ENCODE measurements at places on chromosomes 1 and 21.

- no peak for DNase-seq
These were observed 97.4 kb downstream of the FAM78B start for GRCh38 chr1:166069390-166069789.

- no peak for DNase-seq
These were observed 4.9 kb upstream of the MIIP start for GRCh38 chr1:12014141-12014991.

DNA sequence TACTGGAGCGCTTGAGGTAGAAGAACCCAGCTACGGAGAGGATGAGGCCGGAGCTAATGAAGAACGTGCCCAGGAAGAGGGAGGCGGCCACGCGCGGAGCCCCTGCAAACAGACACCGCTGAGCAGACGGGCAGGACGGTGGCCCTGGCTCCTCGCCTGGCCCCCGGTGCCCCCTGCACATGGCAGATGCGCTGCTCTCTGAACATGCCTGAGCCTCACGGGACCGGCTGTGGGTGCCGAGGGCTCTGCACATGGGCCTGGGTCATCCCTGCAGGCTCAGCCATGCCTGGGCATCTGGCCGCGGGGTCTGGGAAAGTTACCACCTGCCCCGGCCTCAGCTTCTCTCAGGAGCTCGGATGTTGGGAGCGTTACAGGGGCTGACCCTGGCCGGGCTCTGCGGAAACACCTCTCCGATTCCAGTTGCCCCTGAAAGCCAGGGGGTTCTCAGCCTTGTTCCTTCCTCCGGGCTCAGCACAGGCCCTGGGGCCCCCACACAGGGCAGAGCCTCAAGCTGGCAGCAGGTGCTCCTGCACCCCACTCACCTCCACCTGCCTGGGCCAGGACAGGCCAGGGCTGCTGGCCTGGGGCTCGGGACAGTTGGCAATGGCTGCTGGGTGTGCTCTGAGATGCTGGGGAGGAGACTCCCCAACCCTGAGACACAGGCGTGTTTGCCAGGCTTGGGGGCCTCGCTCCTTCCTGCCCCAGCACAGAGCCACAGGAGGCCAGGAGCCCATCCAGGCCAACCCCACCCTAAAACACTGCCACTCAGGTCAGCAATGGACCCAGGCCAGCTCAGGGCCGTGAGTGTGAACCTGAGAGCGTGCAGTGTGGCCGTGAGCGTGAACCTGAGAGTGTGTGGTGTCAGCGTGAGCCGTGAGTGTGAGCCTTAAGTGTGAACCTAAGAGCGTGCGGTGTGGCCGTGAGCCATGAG lies 12.1 kb upstream of the RNF223 start:
- DNase-seq = no peak

DNA sequence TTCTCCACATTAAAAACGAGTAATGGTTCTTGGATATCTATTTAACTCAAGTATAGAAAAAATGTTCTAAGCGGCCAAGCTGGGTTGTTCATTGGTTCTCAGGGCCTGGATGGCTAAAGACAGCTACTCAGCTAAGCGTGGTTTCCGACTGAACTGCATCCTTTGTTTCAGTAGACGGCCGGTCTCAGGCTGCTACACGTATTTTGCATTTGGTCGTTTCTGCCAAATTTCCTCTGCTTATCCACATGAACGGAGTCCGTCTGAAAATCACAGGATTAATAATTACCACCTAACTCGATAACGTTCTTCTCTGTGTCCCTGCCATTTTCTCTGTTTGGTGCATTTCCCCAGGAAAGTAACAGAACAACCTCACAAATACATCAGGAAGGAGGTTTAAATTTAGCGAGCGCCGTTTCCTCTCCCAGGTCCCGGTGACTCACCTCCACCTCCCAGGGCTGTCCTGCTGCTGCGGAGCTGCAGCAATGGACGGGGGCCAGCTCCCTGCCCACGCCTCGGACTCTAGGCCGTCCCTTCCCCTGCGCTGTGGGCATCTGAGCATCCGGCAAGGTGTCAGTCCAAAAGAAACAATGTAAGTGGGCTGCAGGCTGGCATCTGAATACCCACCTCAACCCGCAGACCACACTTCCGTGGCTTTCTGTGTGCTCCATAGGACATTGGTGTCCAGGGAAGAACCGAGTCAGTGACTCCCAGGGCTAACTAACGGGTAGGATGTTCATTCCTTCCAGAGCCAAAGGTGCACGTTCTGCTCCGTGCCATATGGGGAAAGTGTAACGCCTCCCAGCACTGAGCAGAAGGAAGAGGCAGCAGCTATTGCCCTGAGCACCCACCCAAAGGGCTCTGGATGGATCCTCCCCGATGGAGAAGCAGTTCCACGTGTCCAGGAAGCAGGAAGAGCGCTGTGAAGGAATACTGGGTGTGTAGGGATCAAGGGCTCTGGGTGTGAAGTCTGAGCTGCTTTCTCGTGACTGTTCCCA lies 4.1 kb upstream of the GABRD start:
- DNase-seq = no peak

DNA sequence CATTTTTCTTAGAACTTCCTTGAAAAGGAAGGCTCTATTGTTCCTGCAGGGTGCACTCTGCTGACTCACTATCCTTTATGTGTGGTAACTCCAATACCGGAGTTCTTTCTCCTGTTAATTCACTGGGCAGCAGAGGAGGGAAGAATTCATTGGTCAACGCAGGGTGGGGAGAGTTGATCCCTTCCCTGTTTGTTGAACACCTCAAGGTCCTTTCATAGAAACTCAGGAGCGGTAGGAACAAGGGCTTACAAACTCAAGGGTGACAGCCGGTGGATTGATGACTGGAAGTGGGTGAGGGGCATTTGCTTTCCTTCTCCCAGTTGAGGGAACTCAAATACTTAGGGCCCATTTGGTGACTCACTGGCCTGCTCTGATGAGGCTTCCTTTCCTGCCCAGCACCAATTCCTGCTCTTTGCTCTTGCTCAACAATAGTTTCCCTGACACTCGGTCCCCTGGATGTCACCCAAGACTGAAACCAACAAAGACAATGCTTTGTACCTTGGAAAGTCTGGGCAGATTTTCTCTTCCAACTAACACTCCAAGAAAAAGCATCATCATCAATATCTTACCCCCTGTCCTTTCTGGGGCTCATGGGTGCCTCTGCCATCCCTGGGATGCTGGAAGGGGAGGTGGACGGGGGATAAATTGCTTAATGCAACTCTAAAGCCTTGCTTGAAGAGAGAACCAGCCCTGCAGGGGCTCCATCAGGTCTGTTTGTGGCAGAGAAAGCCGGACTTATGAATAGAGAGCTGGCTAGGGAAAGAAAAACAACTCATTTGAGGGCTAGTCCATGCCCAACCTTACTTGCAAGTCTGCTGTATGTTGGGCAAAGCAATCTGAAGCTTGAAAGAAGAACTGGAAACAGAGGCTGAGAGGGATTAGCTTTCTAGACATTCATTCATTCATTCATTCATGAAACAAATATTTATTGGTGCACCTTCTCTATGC lies 9.3 kb downstream of the SLC26A9 start:
- DNase-seq = no peak

DNA sequence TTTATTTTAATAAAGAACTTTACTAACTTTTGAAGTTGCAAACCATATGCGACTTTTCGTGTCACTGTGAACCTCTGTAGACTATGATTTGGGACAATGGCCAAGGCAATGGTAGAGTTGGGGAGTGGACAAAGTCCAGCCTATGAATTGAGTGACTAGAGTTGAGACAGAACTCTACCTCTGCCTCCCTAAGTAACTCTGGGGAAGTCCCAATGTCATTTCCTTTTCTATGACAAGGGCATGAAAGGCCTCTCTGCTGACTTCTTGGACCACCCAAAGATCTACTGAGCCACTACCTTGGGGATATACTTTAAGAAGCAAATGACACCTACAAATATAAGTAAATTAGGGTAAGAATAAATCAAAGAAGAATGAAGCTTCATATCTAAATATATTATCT lies 19.3 kb downstream of the BEND5 start:
- DNase-seq = no peak

DNA sequence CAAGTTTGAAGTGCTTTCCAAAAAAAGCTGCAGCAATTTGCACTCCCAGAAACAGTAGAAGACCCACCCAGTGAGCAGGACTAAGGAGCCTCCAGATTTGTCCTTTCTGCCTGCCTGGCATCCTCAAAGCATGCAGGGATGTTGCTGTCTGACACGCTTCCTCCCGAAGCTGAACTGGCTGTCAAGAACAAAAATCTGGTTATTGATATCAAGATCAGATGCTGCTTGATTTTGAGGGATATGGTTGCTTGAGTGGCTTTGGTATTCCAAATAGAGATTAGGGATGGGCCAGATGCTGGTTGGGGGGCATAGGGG lies 143.3 kb downstream of the MRPS6 start:
- DNase-seq = no peak

DNA sequence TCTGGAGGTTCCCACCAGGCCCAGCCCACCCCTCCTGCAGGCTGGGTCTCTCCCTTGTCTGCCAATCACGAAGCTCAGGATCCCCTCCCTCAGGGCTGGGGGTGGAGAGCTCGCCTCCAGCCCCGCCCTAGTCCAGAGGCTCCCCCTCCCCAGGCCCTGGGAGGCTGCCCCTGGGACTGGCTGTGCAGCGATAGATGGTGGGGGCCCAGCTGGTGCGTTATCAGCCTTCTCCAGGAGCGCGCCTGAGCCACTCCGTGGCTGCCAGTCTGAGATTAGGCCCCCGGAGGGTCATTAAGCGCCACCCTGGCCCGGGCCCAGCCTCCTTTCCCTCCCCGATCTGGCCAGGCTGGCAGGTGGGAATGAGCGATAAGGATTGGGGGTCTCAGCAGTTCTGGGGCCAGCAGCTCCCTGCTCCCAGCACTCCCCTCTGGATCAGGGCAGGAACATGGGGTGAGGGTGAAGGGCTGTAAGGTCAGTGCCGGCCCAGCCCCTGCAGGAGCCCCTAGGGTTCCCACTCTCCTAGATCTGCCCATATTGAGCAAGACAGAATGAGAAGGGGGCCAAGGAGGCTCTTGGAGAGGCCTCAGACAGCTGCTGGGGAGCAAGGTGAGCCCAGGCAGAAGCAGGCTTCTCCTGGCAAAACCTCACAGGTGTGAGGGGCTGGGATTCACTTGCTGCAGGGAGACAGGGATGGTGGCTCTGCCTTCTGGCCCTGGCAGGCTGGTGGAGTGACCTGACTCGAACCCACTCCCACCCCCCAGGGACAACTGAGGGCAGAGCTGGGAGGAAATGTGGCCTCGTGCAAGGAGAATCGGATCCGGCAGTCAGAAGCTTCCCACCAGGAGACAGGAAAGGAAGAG lies 8.5 kb downstream of the PDZK1IP1 start:
- no peak for DNase-seq

- DNase-seq = peak; percentile 19
These were observed 10.2 kb downstream of the ADAM30 start for GRCh38 chr1:119885903-119886783.

DNA sequence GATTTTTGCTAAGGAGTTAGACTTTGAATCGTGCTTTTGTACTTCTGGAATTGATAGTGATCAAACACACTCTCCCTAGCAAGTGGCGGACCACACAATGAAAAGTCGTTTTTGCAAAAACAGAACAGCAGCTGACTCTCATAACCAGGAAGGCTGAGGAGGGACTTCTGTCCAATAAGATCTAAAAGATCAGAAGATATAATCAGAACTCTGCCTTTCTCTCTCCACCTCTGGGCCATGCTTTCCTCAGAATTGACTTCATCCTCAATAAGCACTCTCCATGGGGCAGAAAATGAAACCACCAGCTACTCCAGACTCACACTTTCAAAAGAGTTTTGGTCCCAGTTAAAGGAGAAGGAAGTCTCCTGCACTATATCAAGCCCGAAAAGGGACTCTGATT lies 55.3 kb upstream of the SAMD13 start:
- no peak for DNase-seq

- no peak for DNase-seq
These were observed 22.5 kb downstream of the WNT3A start for GRCh38 chr1:228029281-228029680.

- no peak for DNase-seq
These were observed 211.4 kb downstream of the PTPRC start for GRCh38 chr1:198850196-198850595.
